T-helper 17 cell (primary cell): ENCODE measurements at places on chromosomes 11 and 22.

DNA sequence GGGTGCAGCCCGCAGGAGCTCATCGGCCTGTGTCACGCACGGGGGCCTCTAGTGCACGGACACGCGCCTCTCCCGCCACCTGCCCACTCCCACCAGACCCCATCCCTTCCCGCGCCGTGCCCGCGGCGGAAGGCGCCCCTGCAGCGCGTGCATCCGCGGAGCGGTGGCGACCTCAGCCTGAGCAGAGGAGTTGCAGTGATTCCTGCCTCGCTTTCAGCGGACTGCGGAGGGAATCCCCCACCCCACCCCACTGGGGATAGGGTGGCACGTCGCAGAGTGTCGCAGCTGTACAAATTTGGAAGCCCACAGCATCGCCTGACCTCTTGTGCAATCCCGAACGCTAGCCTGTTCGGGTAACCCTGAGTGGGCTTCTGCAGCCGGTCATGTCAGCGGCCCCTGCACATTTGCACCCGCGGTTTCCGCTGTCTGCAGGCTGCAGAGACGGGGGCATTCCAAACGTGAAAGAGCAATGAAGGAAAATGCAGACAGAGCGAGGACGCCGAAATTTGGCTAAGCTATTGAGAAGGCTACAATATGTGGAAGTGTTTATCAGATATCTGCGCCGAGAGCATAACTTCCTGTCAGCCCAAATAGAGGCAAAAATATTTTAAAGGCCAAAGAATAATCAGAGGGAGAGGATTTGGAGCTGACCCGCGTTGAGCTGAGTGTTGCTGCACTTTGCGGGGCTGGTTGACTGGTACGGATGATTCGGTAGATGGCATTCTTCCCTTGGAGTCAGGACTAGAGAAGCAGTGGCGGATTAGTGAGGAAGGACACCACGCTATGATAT, 617 bp upstream of the ARHGAP20 start:
- no peak for DNase-seq

DNA sequence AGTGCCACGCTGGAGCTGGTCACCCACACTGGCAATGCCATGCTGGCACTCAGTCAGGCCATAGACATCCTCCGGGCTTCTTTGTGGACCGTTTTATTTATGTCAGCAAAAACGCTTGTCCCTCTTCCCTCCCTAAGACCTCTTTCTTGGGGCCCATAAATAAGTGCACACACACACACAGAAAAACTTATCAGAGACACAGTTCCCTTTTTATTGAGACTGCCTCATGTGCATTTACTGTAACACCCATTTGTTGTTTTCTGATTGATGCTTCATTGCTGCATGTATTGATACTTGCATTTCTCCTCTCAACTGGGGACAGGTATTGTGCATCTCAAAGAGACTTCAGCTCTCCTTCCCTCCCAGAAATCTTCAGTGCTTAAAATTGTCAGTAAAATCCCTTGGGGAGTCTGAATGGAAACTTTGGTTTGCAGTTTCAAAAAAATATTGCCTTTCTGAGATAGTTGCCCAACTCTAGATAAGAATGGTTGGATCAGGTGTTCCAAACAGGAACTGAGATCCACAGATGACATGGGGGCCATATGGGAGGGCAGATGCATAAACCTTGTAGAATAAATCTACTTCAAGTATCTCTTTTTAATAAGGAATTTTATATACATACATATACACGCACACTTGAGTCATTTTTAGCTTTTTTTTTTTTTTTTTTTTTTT, 50.9 kb downstream of the PPP2R1B start:
- no peak for DNase-seq

DNA sequence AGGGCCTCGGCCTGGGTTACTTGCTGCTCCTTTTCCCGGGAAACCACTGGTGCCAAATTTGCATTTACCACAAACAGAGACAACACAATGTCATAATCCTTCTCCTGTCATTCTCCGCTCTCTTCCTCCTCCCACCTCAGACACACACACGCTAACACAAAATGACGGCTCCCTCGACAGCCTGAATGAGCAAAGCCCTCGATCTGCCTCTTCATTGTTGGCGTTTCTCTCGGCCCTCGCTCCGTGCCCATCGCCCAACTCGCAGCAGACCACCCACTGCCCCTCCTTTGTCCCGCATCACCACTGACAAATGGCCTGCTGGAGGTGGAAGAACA, 12.5 kb upstream of the TCF20 start:
- DNase-seq: no peak

DNA sequence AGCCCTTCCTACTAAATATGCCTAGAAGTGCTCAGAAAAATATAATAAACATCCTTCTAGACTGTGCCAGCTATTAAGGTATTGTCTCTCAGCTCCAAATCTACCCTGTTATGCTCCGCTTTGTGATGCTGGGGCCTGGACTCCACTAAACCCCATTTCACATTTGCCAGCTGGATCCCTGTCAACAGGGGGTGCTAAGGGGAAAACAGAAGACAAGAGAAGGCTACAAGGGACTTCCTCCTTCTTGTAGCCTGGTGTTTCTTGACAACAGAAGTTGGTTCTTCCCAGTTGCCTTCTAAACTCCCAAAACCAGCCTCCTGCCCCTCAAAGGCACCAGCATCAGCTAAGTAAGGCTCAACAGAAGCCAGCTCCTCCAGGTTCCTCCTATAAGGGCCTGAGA, 5.2 kb downstream of the NUMA1 start:
- no peak for DNase-seq

DNA sequence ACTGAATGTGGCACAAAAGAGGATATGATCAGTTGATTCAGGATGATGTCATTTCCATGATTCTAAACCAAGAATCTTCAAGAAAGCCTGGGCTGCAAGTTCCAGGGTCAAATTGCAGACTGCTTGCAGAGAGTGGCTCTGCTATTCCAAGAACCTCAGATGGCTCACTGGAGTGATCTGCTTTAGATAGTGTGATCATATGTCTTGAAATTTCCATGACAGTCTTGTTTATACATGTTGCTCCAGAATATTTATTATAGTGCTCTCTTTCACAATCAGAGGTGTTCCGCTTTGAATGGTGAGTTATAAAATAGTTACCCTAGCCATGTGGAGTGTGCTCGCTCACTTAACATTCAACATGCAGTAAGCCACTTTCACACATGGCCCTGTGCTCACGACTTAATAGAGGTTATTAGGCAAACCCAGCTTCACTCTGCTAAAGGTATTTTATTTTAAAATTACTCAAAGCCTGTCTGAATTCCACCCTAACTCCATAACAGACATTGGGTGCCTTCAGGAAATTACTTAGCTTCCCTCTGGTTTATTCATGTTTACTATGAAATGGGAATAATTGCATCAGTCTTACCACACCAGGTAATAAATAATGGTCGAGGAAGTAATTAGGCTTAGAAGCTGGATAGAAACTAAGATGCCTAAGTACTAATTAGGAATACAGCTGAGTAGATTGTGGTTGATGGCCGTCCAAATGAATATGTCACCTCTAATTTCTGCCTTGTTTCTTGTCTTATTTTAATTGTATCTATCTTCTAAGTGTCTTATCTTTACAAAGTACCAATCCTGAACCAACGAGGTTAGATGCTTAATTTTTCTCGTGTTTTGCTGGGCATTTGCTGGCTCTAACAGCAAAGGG, 187.9 kb downstream of the ETS1 start:
- no peak for DNase-seq

GRCh38 chr11:47616726-47617416, 22.7 kb upstream of the C1QTNF4 start:
- no peak for DNase-seq

- no peak for DNase-seq
Observed at GRCh38 chr11:114559425-114560310, at the start of gene NXPE1. Gene NXPE1, minus strand, starts transcription at chr11:114559881. Its CDS starts 8,680 bp downstream, at chr11:114551201.

DNA sequence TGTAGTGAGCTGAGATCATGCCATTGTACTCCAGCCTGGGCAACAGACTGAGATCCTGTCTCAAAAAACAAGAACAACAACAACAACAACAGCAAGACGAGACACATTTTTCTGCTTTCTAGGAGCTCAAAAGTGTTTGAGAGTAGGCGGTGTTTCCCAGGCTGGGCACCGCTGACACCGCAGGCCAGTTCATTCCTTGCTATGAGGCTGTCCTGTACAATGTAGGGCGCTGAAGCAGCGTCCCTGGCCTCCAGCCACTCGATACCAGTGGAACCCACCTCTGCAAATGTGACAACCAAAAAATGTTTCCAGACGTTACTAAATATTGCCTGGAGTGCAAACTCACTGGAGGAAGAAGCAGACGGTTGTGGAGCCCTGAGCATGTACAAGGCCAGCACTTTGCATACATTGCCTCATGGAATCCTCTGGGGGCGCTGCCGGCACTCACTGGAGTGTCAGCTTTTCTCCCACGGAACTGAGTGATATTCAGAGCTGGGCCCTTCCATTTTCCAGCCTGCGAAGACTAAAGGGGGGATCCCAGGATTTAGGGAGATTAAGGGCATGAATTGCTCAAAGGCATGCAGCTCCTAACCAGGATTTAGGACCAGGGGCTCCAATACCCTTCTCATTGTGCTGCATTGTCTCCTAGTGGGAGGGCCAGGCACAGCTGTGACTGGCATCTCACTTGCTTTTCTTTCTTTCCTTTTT, 5.8 kb upstream of the MIEF1 start:
- DNase-seq: no peak

GRCh38 chr22:20235389-20235991, 32.6 kb downstream of the RTN4R start:
- DNase-seq: no peak

GRCh38 chr11:64090806-64091516, 55.2 kb downstream of the FLRT1 start:
- no peak for DNase-seq

DNA sequence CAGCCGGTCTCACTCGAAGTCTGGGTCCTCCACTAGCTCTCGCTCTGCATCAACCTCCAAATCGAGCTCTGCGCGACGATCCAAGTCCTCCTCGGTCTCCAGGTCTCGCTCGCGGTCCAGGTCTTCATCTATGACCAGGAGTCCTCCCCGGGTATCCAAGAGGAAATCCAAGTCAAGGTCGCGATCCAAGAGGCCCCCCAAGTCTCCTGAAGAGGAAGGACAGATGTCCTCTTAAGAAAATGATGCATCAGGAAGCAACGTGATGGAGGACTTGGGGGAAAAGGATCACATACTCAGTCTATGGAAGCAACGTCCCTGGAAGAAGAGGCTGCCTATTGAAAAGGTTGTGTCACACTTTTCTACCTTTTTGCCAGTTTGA, 1.1 kb downstream of the SRSF8 start:
- DNase-seq: no peak
